ENCODE measurements at places on chromosomes 16 and 17.
A peak's percentile ranks its signal among the peaks of the same experiment; 100 is the strongest.

DNA sequence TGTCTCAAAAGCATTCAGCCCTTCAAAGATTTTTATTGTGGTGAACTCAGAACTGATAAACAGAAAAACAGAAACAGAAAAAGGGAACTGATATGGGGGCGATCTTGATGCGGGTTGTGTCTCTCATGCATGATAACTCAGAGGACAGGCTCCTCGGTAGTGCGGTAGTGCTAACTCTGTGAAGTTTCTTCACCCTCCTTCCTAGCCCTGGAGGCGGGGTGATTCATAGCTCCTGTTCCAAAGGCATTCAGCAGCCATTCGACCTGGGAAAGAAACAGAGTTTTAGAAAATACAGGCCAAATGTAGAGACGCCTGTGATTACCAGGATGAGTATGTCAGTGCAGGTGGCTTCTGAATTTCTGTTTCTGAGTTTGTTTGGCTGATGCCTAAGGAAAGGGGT is 5.5 kb upstream of the MAF start:
- DNase-seq: no peak

DNA sequence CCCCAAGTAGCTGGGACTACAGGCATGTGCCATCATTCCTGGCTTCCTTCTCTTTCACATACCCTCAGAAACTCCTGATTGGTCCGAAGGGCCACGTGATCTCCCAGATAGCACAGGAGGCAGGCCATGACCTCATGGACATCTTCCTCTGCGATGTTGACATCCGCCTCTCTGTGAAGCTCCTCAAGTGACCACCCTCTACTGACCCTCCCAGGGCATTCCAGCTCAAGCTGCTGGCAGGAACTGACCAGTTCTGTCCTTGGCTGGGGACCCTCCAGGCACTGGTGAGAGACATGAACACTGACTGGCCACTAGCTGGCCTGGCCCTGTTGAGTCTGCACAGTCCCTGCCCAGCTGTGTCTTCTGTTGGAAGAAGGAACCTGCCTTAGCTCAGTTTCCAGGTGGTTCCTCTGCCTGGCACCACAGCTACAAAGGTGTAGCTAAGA is 5.6 kb downstream of the ERAL1 start:
- no peak for DNase-seq

- DNase-seq: no peak
These were observed 51.1 kb downstream of the USP43 start for GRCh38 chr17:9696279-9697044.

- DNase-seq: no peak
These were observed 315.3 kb downstream of the XYLT1 start for GRCh38 chr16:17155485-17155884.

DNA sequence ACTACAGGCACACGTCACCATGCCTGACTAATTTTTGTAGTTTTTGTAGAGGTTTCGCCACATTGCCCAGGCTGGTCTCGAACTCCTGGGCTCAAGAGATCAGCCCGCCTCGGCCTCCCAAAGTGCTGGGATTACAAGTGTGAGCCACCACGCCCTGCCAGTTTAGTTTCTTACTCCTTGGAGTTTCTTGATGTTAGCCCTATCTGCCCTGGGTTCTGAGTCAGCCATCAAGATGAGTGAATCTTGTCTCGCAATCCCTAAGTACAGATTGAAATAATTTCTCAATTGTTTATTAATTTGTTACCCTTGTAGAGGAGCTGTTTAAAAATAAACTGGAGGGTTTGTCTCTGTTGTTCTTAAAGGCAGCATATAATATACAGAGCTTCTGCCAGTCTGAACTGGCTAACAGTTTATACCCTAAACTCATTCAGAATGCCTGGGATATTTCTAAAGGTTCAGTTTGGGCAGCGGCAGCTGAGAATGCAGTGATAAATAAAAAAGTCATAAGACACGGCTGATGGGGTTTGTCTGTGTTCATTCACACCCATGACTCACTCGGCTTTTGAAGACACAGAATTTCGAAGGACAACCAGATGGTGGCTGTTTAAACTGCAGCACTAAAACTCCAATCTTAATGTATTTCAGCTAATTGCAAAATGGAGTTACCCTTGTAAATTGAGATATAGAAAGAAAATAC is 39.6 kb downstream of the GPRC5B start:
- DNase-seq: no peak

GRCh38 chr17:19747829-19748806 is at the start of gene ALDH3A1:
Gene ALDH3A1, minus strand, starts transcription at chr17:19748298. Its CDS starts 3,169 bp downstream, at chr17:19745129.
- DNase-seq: no peak

DNA sequence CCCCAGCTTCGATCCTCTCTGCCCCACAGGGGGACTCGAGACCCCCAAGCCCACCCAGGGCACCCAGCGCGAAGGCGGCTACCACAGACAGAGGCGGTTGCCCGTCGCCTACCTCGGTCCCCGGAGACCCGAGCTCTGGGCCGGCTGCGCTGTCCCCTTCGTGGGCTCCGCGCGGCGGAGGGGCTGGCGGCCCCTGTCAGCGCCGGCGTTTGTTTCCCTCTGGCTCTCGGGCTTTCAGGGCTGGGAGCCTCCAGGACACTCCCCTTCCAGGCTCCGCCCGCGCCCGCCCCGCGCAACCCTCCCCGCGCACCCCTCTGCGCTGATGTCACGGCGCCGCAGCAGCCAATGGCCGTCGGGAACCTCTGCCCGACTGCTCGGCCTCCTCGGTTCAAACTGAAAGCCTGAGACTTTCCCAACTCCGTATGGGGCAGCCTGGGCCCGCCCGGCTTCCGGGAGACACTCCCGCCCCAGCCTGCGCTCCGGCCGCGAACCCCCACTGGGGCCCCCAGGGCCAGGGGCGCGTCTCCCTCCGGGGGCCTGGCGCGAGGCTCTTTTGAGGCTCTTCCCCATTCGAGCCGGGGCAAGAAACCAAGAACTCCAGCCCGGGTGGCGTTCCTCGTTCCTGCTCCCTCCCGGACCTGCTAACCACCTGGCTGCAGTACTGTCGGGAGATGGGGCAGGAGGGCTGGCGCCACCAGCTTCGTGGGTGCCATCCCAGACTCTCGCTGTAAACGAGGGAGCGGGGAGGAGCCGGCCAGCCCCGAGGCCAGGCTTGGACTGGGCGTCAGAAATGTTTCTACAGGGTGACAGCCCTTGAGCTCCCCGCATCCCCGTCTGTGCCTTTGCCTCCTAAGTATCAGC is at the start of gene CDC42EP4:
Gene CDC42EP4, minus strand, starts transcription at position 221 of the 861 bp plus-strand sequence. CDS start 25,501 bp downstream, outside the sequence.
- DNase-seq: peak; percentile 75

GRCh38 chr16:58415003-58415402 is 22.7 kb downstream of the GINS3 start:
- no peak for DNase-seq

DNA sequence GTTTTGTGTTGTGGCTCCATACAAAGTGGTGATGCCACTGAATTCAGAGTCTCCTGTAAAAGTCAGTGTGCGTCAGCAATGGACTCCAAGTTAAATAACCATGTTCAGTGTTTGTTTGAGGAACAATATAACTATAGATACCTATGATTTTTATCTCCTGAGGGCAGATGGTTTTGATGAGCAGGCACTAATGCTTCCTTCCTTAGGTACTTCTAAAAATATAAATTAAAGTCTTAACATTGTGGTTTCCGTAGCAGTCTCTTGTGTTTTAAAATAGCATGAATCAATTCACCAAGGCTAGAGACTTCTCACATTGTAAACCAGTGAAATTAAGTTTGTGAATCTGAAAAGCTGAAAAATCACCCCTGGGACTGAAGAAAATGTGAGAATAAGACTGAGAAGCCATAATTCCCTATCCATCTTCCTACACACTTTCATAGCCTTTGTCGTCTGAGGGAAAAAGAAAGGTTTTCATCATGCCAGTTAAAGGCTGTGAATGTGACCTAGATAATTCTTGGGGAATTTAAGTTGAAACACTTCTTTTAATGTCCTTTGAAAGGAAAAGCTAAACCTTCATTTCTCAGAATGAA is 1502.9 kb downstream of the CDH11 start:
- DNase-seq: no peak

- DNase-seq: no peak
These were observed 12.2 kb upstream of the CLDN9 start for GRCh38 chr16:3000540-3000939.

DNA sequence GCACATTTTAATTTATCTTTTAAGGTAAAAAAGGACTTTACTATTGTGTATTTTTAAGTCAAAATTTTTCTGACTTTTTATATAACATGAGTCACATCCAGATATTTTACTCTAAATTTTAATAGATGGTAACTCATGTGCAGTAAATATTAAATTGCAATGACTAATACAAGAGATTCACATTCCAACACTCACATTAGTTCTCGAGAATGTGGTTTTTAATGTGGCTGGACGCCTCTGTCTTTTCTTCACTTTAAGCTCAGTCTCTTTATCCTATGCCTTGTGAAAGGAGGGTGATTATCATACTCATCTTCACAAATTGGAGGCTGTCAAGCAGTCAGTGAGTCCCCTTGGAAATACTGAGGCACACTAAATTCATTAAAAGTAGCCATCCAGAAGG is 315.6 kb downstream of the HS3ST3B1 start:
- DNase-seq: no peak
